Stimulated activated CD8-positive, alpha-beta memory T cell treated with anti-CD3 and anti-CD28 coated beads, Interleukin-7, amount 100 ng/mL, for 1 hour (primary cell): ENCODE measurements at places on chromosomes 4 and X.

GRCh38 chr4:83036991-83037665, 2.1 kb downstream of the COPS4 start:
- DNase-seq: no peak

- DNase-seq: no peak
Measured at GRCh38 chr4:76485450-76485849, 50.4 kb downstream of the SHROOM3 start.

GRCh38 chr4:144645102-144645630, 790 bp upstream of the HHIP start:
- no peak for DNase-seq

- DNase-seq: no peak
Measured at GRCh38 chr4:180947425-180947824, 1295.8 kb upstream of the TENM3 start.

- DNase-seq: no peak
Measured at GRCh38 chr4:88814043-88814617, 116.5 kb upstream of the NAP1L5 start.

GRCh38 chr4:177287255-177287654, 22.4 kb upstream of the NEIL3 start:
- DNase-seq: no peak

DNA sequence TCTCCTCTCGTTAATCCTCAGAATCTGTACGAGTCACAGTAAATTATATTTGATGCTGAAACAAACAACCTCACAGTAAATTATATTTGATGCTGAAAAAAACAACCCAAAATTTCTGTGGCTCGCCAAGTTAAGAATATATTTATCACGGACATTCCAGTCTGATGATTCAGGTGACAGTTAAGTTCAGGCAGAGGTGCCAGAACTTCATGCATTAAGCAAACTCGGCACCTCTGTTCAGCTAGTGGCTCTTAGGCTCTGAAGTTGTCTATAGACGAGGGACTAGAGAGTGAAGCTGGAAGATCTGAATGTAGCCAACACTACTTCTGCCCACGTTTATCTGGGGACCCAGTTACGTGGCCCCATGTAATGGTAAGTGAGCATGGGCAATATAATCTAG, 132.2 kb upstream of the AGA start:
- no peak for DNase-seq
